Uterus (tissue), 4 donors: ENCODE measurements at places on chromosomes 2 and 18. TPM values are rescaled to one million over a fixed set of nuclear protein-coding genes. Genes with fewer than 3 reads are reported as not detected.

- no peaks in the 10 kb centered on the region for H3K4me1 ChIP-seq
- no peaks in the 10 kb centered on the region for H3K36me3 ChIP-seq
- H3K27ac ChIP-seq: no peak overlapping the region
- H3K4me3 ChIP-seq: no peak overlapping the region
These were observed 1606.3 kb downstream of the SUCLG1 start for GRCh38 chr2:82852787-82853186.

DNA sequence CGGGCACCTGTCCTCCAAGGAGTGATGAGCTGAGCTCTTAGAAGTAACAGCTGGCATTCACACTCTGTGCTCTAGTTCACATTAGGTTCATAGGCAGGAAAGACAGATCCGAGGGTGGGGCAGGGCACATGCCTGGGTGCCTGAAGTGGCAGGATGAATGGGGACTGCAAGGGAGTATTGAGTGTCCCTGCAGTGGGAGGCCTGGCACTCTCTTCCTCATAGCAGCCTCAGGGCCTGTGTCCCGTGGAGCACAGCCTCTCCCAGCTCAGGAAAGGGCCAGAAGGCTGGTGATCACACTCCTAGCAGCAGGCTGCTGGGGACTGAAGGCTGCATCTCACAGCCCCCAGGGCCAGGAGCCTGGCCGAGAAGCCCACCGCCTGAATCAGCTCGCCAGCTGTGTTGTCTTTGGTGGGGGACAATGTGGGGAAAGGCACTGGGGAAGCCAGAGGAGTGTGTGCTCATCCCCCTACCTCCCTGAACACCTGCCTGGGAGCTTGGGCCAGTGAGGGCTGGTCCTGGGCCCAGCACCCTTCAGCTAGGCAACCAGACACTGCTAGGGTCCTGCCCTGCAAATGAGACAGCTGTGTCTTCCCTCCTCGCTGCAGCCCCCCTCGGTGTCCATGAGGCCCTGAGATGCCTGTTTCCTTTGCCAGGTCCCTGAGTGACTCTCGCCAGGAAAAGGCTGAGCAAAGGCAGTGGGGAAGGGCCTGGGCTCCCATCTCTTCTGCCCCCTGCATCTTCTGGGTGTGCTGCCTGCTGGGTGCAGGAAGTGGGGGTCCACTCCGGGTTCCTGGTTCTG, 48.2 kb upstream of the HS6ST1 start:
- no peaks in the 10 kb centered on the region for H3K36me3 ChIP-seq
- H3K4me3 ChIP-seq: no peak overlapping the region
- H3K4me1 ChIP-seq: no peaks in the 10 kb centered on the region
- no peaks in the 10 kb centered on the region for H3K27me3 ChIP-seq

GRCh38 chr2:113180131-113180946, 6.6 kb downstream of the PSD4 start:
- H3K4me3 ChIP-seq: no peak overlapping the region
- no peaks in the 10 kb centered on the region for H3K36me3 ChIP-seq

DNA sequence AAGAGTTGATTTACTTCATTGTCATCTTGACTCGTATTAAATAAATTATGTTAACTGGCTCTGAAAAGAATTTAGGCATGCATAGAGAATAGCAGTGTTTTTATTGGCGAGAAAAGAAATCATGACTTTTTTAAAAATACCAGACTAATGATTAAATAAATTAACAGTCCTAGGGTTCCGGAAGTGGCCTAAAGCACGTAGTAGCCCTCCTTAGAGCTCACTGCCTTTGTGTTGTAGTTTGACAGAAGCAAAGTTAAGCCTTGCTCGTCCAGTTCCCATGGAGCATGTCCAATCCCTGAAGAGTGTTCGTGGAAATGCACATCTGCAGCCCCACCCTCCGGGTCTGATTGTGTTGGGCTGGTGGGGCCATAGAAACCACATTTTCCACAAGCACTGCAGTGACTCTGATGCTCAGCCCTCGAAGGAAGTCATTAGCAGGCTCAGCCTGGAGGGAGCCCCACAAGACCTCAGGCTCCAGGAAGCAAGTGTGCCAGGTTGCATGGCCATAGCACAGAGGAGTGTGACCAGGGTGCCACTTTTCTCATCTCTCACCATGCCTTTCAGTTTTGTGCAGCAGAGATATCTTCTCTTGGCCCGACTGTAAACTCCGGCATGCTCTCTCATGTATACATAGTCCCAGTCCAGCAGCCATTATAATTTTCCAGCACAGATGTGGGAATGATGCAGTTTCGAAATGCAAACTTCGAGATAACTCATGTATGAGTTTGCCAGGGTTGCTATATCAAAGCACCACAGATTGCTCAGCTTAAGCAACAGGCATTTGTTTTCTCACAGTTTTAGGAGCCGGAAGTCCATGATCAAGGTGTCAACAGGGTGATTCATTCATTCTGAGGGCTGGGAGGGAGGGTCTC, 188.6 kb upstream of the SH3BP4 start:
- H3K27ac ChIP-seq: no peak overlapping the region
- H3K36me3 ChIP-seq: no peaks in the 10 kb centered on the region
- no peaks in the 10 kb centered on the region for H3K27me3 ChIP-seq
- no peak for DNase-seq
- no peak overlapping the region for H3K4me3 ChIP-seq
- no peaks in the 10 kb centered on the region for H3K4me1 ChIP-seq

Gene ABCG5
- not detected for total RNA-seq

DNA sequence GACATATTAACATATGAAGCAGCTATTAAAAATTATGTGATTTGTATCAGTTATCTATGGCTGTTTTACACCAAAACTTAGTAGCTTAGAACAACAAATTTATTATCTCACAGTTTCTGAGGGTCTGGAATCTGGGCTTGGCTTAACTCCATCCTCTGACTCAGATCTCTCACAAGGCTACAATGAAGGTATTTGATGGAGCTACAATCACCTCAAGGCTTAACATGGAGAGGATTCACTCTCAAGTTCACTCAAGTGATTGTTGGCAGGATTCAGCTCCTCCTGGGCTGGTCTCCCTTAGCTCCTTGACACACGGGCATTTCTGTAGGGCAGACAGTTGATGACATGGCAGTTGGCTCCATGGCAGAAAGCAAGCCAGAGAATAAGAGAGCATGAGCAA, 133.0 kb upstream of the SLC14A2 start:
- H3K4me3 ChIP-seq: peak overlapping the region; percentile 4
- no peaks in the 10 kb centered on the region for H3K27me3 ChIP-seq
- DNase-seq: peak; percentile 34
- H3K4me1 ChIP-seq: no peaks in the 10 kb centered on the region

Gene ANKRD44
- total RNA-seq: 71.5 TPM

GRCh38 chr2:71843391-71843850, 304.2 kb downstream of the CYP26B1 start:
- no peak for DNase-seq
- H3K27ac ChIP-seq: no peak overlapping the region
- no peaks in the 10 kb centered on the region for H3K36me3 ChIP-seq
- no peak overlapping the region for H3K4me3 ChIP-seq
- no peaks in the 10 kb centered on the region for H3K27me3 ChIP-seq

DNA sequence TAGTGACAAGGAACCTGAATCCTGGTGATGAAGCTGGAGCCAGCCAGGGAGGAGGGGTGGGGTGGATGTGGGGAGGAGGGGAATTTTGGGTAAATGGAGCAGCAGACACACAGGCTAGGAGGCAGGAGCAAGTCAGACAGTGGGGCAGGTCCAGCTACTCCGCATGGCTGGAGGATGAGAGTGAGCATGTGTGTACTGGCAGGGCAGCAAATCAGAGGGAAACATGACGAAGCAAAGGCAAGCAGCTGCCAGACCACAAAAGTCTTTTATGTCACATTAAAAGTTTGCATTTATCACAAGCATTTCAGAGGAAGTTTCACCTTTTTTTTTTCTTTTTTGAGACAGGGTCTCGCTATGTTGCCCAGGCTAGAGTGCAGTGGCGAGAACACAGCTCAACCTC, 11.9 kb upstream of the KIDINS220 start:
- H3K4me3 ChIP-seq: no peak overlapping the region
- no peaks in the 10 kb centered on the region for H3K36me3 ChIP-seq
- DNase-seq: no peak
- no peaks in the 10 kb centered on the region for H3K27me3 ChIP-seq
- no peak overlapping the region for H3K27ac ChIP-seq

- H3K4me1 ChIP-seq: no peaks in the 10 kb centered on the region
- no peaks in the 10 kb centered on the region for H3K27me3 ChIP-seq
- no peak overlapping the region for H3K4me3 ChIP-seq
- no peaks in the 10 kb centered on the region for H3K36me3 ChIP-seq
- peak; percentile 19 for DNase-seq
These were observed 57.4 kb downstream of the TRPM8 start for GRCh38 chr2:233974530-233975071.

DNA sequence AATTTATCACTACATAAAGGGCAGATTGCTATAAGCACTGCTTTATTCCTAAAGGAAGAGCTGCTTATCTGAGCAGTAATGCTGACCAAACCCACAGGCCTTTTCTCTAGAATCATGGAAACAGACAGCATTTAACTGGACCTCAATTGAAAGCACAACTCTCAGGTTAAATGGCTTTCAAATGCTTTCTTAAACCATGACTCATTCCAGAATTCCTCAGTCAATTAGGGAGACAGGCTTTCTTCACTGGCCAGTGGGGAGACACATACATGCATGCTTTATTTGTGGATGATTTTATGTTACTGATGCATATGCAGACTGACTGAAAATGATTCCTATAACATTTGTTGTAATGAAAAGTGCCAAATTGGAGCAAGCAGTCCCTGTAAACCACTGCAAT, 114.6 kb downstream of the ACVR1 start:
- DNase-seq: no peak
- H3K27ac ChIP-seq: no peak overlapping the region
- no peaks in the 10 kb centered on the region for H3K36me3 ChIP-seq
- H3K4me3 ChIP-seq: no peak overlapping the region
- H3K4me1 ChIP-seq: no peaks in the 10 kb centered on the region

Gene ZNF521
- 116 TPM for total RNA-seq

DNA sequence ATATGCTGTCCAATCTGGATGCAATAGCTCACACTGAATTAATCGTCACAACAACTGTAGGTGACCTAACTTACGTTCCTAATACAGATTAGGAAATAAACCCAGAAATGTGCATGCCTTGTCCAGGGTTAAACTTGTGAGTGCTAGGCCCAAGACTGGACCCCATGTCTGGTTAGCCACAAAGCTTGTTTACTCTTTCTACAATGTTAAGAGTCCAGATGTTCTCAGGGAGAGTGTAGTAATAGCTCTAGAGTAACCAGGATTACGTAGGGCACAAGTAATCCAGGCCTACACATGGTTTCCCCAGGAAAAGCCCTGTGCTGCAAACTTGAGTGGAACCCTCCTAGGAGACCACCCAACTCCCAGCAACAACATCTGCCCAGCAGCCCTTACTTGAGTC, 26.2 kb downstream of the TRIB2 start:
- no peak overlapping the region for H3K4me3 ChIP-seq
- DNase-seq: no peak
- H3K27me3 ChIP-seq: no peaks in the 10 kb centered on the region
- no peak overlapping the region for H3K27ac ChIP-seq

Gene NYAP2
- not detected for total RNA-seq

Gene EPHA4
- 54.7 TPM for total RNA-seq

Gene CAPN14
- 0.29 TPM for total RNA-seq

DNA sequence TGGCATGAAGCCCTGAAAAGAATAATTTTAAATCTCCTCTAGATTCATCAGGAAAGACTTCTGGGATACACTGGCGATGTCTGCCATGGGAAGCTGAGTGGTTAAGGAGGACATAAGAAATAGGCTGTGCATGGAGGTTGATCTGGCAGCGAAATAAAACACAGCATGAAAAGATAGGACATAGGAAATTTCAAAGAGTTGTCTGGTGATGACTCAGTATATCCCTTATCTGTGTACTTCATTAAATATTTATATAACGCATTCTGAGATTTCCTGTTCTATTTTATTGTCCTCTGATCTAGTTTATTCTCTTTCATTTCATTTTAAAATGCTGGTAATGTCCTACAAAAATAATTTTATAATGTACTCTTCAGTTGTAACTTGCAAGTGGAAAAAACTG, 1337.3 kb upstream of the DDX18 start:
- H3K36me3 ChIP-seq: no peaks in the 10 kb centered on the region
- no peaks in the 10 kb centered on the region for H3K4me1 ChIP-seq
- no peak overlapping the region for H3K4me3 ChIP-seq
- H3K27ac ChIP-seq: no peak overlapping the region

GRCh38 chr2:98915751-98916358, 20.2 kb downstream of the CRACDL start:
- peaks cover 6% of the 10 kb centered on the region for H3K4me1 ChIP-seq
- H3K4me3 ChIP-seq: no peak overlapping the region
- H3K27ac ChIP-seq: no peak overlapping the region
- no peak for DNase-seq
- no peaks in the 10 kb centered on the region for H3K36me3 ChIP-seq

DNA sequence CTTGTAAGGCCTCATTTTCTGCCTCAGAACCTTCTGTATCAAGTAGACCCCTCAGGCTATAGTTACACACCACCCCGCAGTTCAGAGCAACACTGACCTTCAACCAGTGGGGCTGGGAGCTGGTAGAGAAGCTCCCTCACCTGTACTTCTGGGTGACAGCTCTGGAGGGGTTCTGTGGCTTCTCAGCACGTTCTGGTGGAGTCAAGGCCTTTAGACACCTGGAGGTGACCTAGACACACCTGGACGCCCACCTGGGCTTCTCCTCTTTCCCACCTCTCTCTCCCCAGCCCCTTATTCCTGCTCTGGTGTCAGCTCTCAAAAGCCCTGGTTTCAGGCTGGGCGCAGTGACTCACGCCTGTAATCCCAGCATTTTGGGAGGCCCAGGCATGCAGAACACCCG, 7.3 kb upstream of the CIB4 start:
- no peaks in the 10 kb centered on the region for H3K36me3 ChIP-seq
- no peak overlapping the region for H3K4me3 ChIP-seq
- no peaks in the 10 kb centered on the region for H3K4me1 ChIP-seq
- DNase-seq: no peak
- H3K27ac ChIP-seq: no peak overlapping the region
- no peaks in the 10 kb centered on the region for H3K27me3 ChIP-seq

Gene DNAJC27
- total RNA-seq: 7.1 TPM

Gene AQP12B
- not detected for total RNA-seq

- no peak for DNase-seq
- no peaks in the 10 kb centered on the region for H3K4me1 ChIP-seq
- no peak overlapping the region for H3K4me3 ChIP-seq
- no peaks in the 10 kb centered on the region for H3K27me3 ChIP-seq
- no peak overlapping the region for H3K27ac ChIP-seq
These were observed 98.8 kb downstream of the KLHL29 start for GRCh38 chr2:23483791-23484190.

Gene PLGLB1
- total RNA-seq: 7.5 TPM

GRCh38 chr2:191001032-191001431, 12.9 kb downstream of the STAT1 start:
- H3K4me3 ChIP-seq: no peak overlapping the region
- H3K27ac ChIP-seq: no peak overlapping the region
- no peaks in the 10 kb centered on the region for H3K4me1 ChIP-seq
- no peaks in the 10 kb centered on the region for H3K36me3 ChIP-seq
- DNase-seq: no peak
- H3K27me3 ChIP-seq: no peaks in the 10 kb centered on the region

Gene IFIH1
- total RNA-seq: 31.4 TPM

Gene PAX8
- total RNA-seq: 23.9 TPM
